ENCODE measurements at places on chromosomes 5 and 9. TPM values are rescaled to one million over a fixed set of nuclear protein-coding genes. Genes with fewer than 3 reads are reported as not detected.

The GRIN1 gene
- total RNA-seq: 0.53 TPM

The CCNB1 gene
- 7.9 TPM for total RNA-seq

The MRPL50 gene
- 11.6 TPM for total RNA-seq

The GLE1 gene
- 27.1 TPM for total RNA-seq

The IL5 gene
- not detected for total RNA-seq

The PDCD1LG2 gene
- 0.64 TPM for total RNA-seq

The FBP2 gene
- not detected for total RNA-seq

The ANKRD34B gene
- total RNA-seq: not detected

The SNCB gene
- total RNA-seq: not detected

The TEX48 gene
- total RNA-seq: not detected

The LIFR gene
- 4.4 TPM for total RNA-seq

The HSPA4 gene
- 122 TPM for total RNA-seq

The PCDHGB5 gene
- 5.1 TPM for total RNA-seq

The CMYA5 gene
- 0.77 TPM for total RNA-seq

The DOK3 gene
- total RNA-seq: 1.4 TPM

The ITK gene
- not detected for total RNA-seq

The PCDHAC2 gene
- 16.8 TPM for total RNA-seq

The GNA14 gene
- not detected for total RNA-seq

The PCDHA6 gene
- not detected for total RNA-seq

The BTNL3 gene
- not detected for total RNA-seq

The DMGDH gene
- 11.6 TPM for total RNA-seq

The FAXDC2 gene
- total RNA-seq: 1.1 TPM

Measured in bronchial epithelial cell (primary cell).